Cortex of kidney (tissue), 1 donor: ENCODE measurements at places on chromosomes 5 and 9.

DNA sequence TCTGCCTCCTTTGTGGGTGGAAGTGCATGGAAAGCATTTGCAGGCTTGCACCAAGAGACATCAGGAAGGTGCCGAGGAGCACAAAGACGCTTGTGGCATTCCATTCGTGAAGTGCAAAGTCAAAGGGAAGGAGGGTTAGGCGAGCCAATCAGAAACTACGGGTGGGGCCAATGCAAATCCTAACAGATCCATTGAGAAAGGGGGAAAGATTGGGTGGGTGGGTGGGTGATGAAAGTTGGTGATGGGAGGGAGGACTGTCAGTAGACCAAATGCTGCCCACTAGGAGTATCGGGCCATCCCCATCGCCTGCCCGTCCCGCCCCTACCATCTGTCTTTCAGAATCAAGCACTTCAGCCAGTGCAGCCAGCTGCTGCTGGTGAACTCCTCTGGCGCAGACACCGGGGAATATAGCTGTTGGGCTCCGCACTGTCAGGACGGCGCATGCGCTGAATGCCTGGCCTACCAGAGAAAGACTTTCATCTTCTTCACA lies 17.1 kb upstream of the ANXA6 start:
- no peak for DNase-seq

DNA sequence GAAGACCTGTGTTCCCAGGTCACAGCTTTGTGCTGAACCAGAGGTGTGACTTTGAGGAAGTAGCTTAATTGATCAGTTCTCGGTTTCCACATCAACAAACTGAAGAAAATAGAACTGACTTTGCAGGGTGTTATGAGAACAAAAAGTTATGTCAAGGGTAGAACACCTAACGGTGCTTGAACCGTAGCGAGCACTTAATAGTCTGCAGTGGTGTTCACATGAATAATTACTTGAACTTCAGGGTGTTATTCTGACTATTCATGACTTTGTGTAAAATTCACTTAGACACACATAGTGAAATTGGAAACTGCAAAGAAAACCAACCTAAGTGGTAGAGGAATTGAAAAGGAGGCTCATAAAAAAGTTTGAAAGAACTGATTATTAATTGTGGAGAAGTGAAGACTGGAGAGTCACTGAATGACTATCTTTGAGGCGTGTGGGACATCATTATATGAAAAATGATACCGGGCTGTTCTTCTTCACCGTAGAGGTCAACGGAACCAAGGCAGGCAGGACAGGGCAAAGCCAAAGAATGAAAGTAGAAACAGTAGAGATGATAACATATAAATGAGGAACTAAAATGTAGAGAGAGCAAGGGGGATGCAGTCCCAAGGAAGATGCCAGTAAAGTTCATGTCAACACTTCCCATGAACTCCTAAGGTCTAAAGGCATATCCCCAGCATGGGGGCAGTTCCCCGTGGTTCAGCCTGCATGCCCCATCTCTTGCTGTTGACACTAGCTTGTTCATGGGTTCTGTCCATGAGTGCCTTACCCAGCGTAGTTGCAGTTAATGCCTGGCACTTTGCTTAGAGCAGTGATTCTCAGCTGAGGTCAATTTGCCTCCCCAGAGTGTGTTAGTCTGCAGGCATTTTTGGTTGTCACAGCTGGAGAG lies 118.7 kb downstream of the ZNF462 start:
- DNase-seq: no peak

DNA sequence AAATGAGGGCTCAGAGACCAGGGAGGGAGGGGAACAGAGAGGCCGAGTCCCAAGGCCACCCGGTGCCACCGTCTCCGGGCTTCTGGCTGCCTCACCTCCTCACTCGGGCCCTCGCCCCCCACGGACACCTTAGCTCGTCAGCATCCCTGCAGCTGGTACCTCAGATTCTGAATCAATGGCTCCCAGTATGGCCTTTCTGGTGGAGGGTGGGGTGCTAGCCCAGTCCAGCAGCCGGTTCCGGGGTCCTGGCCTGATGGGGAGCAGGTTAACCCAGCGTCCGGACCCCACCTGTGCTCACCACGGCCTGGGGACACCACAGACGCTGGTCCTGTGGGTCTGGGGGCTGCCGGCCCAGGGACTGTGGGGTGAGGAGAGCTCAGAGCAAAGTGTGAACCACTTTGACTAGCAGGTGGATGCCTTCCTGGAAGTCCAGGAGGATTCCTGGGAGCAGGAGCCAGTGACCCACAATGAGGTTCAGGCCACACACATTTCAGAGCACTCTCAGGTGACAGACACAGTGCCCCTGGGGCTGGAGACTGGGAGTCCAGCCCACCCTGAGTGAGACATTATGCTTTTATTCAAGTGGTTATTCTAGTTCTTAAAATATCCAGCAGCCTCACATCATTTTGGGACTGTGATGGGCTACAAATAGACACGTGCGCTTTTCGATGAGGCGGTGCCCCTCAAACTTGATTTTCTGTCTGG lies 53.3 kb downstream of the AHRR start:
- no peak for DNase-seq

DNA sequence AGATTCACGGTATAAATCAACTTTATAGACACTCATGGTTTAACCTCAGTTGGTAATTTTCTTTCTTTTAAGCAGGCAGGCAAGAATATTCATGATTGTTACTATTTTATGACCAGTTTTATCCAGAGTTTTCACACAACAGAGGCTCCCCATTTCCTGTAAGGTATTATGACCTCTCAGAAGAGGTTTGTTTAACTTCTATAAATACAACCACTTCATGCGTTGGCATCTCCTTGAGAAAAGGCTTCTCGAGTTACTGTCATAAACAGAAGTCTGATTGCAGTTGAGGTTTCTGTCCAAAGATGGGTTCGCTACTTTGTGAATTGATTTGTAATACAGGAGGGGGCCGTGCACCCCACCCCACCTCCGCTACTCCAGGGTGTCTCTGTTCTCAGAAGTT lies 55.3 kb downstream of the ENTREP1 start:
- DNase-seq: no peak

DNA sequence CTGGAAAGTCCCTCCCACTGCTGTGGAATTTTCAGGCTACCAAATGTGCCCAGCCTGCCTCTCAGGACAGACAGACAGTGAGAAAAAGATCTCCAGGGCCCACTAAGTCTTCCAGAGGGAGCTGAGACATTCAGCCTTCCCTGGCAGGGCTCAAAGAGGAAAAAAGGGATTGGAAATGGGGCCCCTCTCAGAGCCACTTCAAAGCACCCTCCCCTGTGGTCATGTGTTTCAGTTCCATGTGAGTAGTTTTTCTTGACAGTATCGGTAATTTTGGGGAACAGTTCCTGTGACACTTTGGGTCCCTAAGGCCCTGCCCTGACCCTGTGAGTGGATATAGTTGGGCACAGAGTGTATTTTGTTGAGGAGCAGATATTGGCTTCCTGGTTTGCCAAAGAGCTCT lies 25.0 kb downstream of the LARP1 start:
- no peak for DNase-seq

DNA sequence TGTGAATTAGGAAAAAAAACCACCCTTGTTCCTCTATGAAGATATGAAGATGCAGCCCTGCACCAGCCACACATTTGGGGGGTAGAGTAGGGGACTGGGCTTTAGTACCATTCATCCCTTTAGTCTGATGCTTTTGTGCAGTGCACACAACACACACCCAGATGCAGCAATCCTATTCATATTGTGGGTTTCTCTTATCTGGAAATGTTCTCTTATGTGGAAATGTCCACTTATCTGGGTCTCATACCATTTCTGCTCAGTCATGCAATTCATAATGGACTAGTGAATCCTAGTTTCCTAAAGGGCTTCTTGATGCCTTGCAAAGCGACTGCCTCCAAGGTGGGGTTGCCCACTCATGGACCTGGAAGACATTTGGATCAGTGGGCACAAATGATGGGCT lies 47.8 kb downstream of the C9orf152 start:
- no peak for DNase-seq

- DNase-seq: no peak
Observed at GRCh38 chr5:128782446-128782845, 182.8 kb upstream of the SLC27A6 start.

GRCh38 chr5:35230038-35230611 lies at the start of gene PRLR:
PRLR (minus strand) TSS chr5:35230487; CDS start chr5:35089620, 140,867 bp downstream.
- DNase-seq: no peak

DNA sequence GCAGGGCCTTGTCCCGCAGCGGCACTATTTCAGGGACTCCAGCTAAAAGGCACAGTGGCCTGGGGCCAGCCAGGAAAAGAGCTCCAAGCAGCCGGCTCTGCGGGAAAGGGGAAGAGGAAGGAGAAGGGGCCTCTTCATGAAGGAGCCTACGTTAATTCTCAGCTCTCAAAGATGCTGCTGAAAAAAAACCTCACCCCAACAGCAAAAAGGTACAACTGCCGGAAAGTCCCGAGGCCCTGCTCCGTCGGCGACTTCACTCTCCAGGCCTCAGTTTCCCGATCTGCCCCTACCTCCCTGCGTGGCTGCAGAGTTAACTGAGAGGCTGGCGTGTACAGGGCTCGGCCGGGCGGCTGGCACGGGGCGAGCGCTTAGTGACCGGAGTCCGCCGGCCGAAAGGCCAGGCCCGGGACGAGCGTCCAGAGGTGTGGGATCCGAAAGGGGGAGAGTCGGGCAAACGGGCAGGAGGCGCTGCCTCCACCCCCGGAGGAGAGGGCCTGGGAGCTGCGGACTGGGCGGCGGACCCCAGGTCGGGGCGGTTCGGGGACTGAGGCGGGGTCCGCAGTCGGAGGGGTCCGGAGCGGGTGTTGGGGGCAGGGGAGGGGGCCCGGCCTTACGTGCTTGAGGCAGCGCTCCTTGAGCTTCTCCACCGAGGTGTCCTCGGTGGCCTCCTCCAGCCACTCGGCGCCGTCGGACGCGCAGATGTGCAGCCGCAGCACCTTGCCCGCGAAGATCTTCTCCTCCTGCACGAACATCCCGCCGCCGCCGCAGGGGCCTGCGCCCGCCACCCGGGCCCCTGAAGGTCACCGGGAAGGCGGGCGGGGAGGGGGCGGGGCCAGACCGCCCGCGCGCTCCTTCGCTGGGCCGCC lies 529 bp downstream of the UBAC1 start:
- DNase-seq: no peak

DNA sequence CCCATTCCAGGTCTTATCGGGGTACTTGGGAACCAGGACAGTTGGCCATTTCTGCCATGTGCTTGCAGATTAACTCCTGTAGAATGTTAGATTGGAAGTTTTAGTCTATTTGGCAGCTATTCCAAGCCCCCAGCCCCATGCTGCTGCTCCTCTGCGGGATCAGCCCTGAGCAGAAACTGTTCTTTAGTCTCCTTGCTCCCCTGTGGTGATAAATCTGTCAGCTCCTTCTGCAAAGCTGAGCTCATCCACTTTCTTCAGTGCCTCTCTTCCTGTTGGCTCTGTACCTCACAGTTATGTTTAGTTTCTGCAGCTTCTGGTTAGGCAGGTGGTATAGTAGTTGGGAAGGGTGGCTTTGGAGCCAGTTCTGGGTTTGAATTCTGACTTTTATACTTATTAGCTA lies 170.4 kb downstream of the GRIA1 start:
- DNase-seq: no peak

- DNase-seq: no peak
Observed at GRCh38 chr9:37925786-37926736, 22.1 kb upstream of the SLC25A51 start.

DNA sequence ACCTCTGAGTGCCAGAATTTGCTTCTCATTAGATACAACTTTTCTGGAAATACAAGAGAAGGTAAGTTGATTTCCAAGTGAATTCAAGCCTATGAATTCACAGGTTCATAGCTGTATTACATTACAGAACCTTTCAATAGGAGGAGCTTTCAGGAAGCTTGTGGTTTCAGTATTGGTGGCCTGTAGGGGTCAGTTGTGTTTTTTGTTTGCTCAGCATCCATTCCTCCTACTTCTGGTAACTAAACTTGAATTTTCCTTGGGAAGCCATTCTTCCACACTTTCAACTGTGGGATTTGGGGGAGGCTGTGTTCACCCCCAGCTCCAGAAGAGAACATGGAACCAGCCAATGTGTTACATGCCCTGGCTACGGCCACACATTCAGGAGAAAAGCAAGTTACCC lies 5.6 kb upstream of the CYSTM1 start:
- no peak for DNase-seq

- DNase-seq: no peak
Observed at GRCh38 chr9:89874351-89875321, 269.8 kb downstream of the GADD45G start.

DNA sequence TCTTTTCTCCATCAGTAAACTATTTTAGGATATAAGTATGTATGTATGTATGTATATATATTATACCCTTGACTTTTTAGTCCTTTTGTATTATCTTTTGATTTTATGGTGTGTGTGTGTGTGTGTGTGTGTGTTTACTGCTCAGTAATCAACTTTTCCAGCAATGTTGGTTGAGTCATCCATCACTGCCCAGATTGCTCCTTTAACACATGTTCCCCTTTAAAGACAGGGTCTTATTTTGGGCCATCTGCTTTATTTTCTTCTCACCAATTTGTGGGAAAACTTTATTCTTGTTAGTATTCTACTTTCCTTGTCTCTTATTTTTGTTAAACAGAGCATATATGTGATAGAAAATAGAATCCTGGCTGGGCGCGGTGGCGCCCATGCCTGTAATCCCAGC lies 28.1 kb downstream of the ANKRD33B start:
- DNase-seq: no peak

- no peak for DNase-seq
Observed at GRCh38 chr5:177996660-177997318, 747 bp upstream of the PROP1 start.

DNA sequence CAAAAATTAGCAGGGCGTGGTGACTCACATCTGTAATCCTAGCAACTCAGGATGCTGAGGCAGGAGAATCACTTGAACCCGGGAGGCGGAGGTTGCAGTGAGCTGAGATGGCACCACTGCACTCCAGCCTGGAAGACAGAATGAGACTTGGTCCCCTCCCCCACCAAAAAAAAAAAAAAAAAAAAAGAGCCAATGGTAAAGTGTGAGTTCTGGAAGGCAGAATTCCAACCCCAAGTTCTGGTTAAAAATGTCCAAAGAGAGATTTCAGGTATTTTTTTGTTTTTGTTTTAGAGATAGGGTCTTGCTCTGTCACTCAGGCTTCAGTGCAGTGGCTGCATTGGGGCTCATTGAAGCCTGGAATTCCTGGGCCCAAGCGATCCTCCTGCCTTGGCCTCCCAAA lies 1.6 kb upstream of the SET start:
- DNase-seq: no peak

DNA sequence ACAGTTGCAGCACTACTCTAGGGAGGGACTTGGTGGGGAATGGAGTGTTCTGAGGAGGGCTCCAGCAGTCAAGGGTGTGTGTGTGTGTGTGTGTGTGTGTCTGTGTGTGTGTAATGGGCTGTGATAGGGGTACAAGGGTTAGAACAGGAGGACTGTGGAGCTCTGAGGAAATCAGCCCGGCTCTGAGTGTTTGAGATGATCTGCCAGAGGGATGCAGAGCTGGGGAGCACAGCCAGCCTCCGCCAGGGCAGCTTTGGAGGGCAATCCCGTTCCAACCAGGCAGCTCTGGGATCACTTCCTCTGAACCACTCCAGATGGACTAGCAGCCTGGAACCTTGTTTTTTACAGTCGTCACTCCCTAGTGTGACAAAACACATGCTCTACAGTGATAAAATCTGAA lies 3.0 kb upstream of the SLC6A7 start:
- DNase-seq: no peak
